ENCODE measurements at places on chromosomes 13 and 19. TPM values are rescaled to one million over a fixed set of nuclear protein-coding genes. Genes with fewer than 3 reads are reported as not detected.
A peak's percentile ranks its signal among the peaks of the same experiment; 100 is the strongest.

PEX11G gene
- total RNA-seq, result 7.3 TPM

ZFP14 gene
- 13.9 TPM for total RNA-seq

CEACAM1 gene
- 1.4 TPM for total RNA-seq

GRCh38 chr19:10565028-10565566, 713 bp downstream of the KRI1 start:
- H3K4me3 ChIP-seq, result peak overlapping the region; percentile 87
- peaks cover 38% of the 10 kb centered on the region for H3K4me1 ChIP-seq
- H3K27me3 ChIP-seq, result no peaks in the 10 kb centered on the region
- no peak for DNase-seq

DNA sequence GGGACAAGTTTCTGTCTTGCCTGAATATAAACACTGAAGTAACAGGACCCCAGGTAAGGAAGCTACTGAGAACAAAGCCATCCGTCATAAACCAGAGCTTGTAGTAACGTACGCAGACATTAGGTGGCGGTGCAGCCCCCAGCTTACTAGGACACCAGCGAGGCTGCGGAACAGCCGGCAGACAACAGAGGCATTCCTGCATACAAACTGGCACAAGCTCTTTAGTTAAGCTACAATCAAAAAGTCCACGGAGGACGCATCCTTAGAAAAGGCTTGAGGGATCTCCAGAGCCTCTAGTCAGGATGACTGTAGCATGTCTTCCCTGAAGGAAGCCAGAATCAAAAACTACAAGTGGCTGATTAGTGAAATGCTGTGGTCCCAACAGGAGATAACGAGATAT, 26.2 kb downstream of the ZNF160 start:
- peaks cover 67% of the 10 kb centered on the region for H3K36me3 ChIP-seq
- DNase-seq, result peak; percentile 38
- H3K27ac ChIP-seq, result peak overlapping the region; percentile 59
- no peak overlapping the region for H3K4me3 ChIP-seq
- peaks cover 4% of the 10 kb centered on the region for H3K4me1 ChIP-seq

- H3K27me3 ChIP-seq, result no peaks in the 10 kb centered on the region
- no peaks in the 10 kb centered on the region for H3K4me1 ChIP-seq
- H3K4me3 ChIP-seq, result no peak overlapping the region
- no peak overlapping the region for H3K27ac ChIP-seq
- no peak for DNase-seq
Observed at GRCh38 chr19:32469795-32470194, 64.2 kb downstream of the DPY19L3 start.

DNA sequence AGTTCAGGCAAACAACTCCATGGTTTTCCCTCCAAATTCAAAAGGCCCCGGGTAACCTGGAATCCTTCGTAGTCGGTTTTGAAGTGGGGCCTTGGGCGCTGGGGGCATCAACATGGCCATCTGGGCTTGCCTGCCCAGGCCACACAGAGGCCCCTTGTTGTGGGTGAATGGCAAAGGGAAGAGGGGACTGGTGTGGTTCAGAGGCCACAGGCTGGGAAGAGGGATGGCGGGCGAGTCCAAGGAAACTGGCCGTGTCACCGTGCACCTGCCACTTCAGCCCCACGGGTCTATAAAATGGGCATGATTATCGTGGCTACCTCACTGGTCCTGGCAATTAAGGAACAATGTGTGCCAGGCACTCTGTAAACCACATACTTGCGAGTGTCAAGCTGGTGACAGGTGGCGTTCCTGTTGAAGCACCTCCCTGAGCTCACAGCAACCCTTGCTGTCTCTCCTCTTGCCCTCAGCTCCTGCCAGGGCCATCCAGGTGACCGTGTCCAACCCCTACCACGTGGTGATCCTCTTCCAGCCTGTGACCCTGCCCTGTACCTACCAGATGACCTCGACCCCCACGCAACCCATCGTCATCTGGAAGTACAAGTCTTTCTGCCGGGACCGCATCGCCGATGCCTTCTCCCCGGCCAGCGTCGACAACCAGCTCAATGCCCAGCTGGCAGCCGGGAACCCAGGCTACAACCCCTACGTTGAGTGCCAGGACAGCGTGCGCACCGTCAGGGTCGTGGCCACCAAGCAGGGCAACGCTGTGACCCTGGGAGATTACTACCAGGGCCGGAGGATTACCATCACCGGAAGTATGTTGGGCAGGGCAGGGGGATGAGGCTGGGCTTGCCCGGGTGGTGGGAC, 1.3 kb downstream of the LSR start:
- peak overlapping the region; percentile 100 for H3K27ac ChIP-seq
- DNase-seq, result no peak
- H3K4me3 ChIP-seq, result peak overlapping the region; percentile 95
